SK-N-SH (cell line): ENCODE measurements at places on chromosomes 5 and 9. TPM values are rescaled to one million over a fixed set of nuclear protein-coding genes. Genes with fewer than 3 reads are reported as not detected.

DNA sequence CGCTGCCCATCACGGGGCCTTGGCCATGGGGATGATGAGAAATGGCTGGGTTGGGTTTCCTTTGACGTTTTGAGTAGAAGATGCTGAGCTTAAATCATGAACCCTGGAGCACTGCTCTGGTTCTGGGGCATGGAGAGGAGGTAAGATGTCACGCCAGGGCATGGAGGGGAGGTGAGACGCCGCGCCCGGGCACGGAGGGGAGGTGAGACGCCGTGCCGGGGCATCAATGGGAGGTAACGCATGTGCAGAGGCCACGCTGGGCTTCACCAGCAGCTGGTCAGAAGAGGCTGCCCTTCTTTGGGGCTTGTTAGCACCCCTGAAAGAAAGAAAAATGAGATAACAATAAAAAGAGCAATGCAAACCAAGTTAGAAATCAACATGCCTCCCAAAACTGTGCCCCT is 322.5 kb upstream of the IRX4 start:
- no peaks in the 10 kb centered on the region for H3K36me3 ChIP-seq
- no peak overlapping the region for H3K27ac ChIP-seq
- H3K27me3 ChIP-seq = peaks cover 55% of the 10 kb centered on the region

GRCh38 chr9:20028849-20029231 is 240.0 kb upstream of the SLC24A2 start:
- DNase-seq = no peak
- no peaks in the 10 kb centered on the region for H3K4me1 ChIP-seq
- no peaks in the 10 kb centered on the region for H3K36me3 ChIP-seq

The INSL4 gene
- polyA plus RNA-seq = not detected in 2 replicates

DNA sequence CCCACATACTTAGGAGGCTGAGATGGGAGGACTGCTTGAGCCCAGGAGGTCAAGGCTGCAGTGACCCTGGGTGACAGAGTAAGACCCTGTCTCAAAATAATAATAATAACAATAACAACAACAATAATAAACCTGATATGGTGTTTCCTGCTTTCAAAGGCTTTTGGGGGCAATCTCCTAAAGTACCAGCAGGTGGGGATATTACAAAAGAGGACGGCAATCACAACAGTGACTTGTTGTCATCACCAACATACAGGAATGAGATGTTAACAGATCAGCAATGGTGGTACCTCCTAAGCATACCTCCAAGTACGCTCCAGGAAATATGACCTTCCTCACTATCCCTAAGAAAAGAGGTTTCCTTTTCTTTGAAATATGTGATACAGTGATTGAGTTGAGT is 91.1 kb upstream of the RNF180 start:
- no peaks in the 10 kb centered on the region for H3K27me3 ChIP-seq
- H3K36me3 ChIP-seq = no peaks in the 10 kb centered on the region
- peak; percentile 43 for DNase-seq
- no peaks in the 10 kb centered on the region for H3K4me1 ChIP-seq
- no peak overlapping the region for H3K27ac ChIP-seq
- no peak overlapping the region; the same call in 1 of the 2 replicates for H3K4me3 ChIP-seq

The DMRT2 gene
- polyA plus RNA-seq = not detected in 2 replicates

- no peak overlapping the region for H3K4me3 ChIP-seq
- H3K27me3 ChIP-seq = no peaks in the 10 kb centered on the region
- H3K36me3 ChIP-seq = no peaks in the 10 kb centered on the region
- DNase-seq = no peak
Measured at GRCh38 chr9:8419596-8420275, 620.2 kb upstream of the DMAC1 start.
